ENCODE measurements at places on chromosomes 12 and 14.

DNA sequence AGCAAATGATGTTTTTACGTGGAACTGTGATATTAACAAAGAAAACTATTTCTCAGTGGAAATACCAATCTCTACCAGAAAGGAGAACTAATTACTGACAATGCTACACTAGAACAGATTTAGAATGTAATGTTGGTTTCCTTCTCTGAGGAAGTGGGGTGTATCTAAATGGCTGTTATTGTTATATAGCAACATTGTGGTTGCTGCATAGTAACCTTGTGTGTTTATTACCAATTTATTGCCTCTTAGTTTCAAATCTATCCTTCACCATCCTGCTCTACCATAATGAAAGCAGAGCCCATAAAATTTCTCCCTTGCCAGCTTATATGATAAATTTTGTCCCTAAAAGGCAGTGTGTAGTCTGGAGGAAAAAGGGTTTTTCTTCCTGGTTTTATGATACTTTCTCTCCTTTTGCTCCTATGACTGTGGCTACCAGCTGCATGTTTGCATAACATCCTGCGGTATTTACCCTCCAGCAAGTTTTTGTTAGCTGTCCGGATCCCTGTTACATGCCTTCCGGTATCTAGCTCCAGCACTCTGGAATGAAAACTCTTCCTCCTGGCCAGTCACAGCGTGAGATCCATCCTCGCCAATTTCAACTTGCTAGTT is 5.7 kb upstream of the KLRK1 start:
- no peak for DNase-seq

DNA sequence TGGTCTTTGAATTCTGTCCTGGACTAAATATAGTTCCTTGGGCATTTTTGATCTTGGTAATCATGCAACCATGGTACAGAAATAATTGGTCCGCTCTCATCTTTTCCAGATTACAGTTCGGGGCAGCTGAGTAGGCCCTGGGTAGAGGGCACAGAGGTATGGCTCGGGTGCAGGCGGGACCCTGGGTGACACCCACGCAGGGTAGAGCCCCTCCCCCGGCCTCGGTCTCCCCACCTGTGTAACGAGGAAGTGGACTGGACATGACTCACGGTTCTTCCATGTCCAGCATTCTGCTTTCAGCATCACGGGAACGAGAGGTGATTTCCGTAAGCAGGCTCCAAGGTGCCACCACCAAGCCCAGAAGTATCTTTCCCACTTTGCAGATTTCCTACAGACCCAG is 91.0 kb upstream of the DIO3 start:
- DNase-seq: no peak

DNA sequence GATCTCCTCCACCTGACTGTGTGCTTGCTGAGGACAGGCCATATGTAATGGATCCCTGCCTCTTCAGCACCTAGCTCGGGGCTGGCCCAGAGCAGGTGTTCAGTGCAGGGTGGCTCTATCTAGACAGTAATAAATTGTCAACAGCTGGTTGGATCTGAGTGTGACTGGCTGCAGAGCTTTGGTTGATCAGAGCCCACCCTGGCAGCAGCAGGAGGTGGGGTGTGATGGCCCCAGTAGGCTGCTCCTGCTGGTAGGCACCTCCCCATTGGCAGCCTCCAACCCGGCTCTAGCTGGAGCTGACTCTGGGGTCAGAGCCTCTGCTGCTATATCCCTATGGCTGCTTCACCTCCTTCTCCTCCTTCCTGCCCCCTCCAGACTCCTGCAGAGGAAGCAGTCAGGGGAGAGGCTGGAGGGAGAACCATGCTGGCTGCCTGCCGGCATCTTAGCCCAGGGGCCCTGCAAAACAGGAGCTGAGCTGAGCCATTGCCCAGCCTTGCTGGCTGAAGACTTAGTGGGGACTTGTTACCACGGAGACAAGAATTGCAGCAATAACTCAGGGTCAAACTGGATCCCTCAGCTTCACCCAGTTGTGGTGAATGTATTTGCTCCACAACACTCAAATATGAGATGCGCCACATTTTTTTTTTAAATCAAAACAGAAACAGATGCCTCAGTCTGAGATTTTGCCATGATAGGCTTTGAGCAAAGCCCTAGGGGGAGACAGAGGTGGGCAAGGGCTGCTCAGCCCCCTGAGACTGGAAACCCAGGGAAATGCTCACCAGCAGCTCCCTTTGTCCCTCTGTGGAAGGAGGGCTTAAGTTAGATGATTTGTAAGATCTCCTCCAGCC is 22.2 kb downstream of the TMEM63C start:
- no peak for DNase-seq

GRCh38 chr12:52214421-52214802 is 18.6 kb upstream of the KRT7 start:
- DNase-seq: no peak

DNA sequence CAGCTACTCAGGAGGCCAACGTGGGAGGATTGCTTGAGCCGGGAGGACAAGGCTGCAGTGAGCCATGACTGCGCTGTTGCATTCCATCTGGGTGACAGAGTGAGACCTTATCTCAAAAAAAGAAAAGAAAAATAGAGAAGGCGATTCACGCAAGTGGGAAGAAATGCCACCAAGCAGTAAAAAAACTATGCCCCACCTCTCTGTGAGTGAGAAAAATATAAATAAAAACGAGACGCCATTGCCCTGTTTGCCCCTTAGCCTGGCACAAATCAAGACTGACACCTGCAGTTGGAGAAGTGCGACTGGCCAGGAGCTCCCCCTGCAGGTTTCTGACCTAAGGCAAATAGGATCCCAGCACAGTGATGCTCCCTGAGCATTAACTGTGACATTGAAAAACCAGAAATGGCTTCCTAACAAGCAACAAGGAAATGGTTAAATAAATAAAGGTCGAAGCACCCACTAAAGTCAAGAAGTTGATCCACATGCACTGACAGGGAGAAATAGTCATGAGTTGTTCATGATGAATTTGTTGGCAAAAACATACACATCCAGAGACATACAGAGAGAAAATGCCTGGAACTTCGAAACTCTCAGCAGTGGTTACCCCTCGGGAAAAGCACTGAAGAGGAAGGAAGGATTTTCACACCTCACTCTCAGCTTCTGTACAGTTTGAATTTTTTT is 21.1 kb downstream of the GSC start:
- DNase-seq: no peak

GRCh38 chr14:61889914-61890351 is 127.7 kb downstream of the SNAPC1 start:
- peak; percentile 54 for DNase-seq

DNA sequence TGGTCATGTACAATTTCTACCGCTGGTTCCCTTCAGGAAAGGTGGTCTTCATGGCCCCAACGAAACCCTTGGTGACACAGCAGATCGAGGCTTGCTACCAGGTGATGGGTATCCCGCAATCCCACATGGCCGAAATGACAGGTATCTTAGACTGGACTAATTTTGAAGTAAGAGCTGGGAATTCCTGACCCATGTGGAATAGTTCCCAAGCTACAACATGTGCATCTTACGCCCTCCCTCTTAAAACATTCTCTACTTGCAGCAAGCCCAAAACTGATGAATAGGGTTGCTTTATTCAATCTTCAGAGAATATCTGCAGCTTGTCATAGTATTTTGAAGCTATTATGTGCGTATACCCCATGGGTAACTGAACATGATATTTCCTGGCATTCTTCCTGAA is 669 bp downstream of the FANCM start:
- no peak for DNase-seq

DNA sequence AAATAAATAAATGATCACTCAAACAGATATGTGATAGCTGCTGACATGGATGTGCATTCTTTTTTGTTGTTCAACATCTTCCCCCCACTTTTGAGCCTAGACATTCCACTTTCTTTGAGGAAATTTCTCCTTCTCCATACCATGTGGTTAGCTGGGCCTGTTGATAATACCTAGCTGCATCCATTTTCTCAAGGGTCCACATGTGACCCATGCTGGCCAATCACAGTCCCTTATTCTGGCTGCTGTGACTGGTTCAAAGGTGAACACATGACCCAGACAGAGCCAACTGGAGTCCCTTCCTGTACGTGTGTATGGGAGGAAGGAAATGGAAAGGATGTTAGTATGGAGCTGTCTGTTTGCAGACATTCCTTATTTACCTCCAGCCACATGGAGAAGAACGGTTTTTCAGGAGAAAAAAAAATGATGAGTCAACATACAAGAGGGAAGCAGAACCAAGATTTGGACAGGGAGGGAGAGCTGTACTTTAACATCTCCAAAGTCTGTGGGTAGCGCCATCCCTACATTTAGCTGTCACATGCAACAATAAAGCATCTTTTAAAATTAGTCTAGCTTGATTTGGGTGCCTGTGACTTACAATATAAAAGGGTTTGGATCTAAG is 391.7 kb upstream of the TBX3 start:
- no peak for DNase-seq

DNA sequence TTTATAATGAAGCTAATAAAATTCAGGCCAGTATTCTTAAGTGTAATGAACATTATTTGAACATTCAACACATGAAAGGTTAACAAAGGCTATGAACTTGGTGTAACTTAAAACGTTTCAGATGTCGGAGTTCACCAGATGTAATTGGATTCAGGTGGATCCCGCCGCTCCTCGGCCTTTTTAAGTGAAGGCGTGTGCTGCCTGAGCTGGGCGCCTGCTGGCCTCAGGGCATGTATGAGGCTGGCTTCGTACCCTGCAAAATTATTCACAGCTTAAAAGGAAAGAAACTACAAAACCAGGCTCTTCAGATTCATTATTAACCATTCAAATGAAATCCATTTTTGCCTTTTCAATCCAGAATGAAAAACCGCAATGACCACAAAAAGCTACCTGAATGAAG is 69.9 kb downstream of the WIF1 start:
- DNase-seq: no peak

DNA sequence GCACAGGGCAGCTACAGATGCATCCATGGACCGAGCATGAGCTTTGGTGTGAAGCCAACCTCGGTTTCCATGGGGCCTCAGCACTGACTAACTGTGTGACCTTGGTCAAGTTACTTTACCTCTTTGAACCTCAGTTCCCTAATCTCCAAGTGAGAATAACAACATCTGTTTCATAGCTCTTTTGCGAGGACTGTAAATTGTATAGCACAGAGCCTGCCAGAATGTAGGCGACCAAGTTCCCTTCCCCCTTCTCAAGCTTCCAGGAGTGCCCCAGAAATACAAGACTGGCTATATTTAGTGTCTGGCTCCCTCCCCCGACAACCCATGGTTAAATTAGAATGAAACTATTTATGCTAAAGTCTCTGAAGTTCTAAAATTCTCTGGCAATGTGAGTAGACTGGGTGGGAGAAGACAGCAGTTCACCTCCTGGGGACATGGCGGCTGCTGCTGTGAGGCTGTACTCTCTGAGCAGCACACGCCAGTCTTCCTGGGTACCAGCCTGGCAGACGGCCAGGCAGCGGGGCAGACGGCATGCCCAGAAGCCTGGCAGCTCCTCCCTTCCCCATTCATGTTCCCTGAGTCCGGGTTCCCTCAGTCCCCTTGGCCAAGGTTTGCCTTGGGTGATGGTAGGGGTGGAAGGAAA is 22.0 kb upstream of the TMED10 start:
- DNase-seq: no peak

DNA sequence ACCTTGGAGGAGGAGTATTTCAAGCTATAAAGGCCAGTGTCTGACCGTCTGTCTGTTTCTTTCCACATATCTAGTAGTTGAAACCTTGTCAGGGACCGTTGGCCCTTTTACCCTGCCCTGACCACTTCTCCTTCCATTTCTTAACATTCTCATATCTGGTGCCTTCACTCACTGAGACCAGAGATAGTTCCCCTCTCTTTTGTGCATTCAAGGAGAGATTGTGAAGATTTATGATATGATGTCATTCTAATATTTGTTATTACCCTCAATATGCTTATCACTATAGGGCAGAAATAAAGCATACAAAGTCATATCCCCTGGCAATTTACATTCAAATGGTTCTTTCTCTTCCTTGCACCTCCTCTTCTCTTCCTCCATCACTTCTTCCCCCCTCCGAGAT is 83.3 kb downstream of the PLXNC1 start:
- DNase-seq: no peak

DNA sequence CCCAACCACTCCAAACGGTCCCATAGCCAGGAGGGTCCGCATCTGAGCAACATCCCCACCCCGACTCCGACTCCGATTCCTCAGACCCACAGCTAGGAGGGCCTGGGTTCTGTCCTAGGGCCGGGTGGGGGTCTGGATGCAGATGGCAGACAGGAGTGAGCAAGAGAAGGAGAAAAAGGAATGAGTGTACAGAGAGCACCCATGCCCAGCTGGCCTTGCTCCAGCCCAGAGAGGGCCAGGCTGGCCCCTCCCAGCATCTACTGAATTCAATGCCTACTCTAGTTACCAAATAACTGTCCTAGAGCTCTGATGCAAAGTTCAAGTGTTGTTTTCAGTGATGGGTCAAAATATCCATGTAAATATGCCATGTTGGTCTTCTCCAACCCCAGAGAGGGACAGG is 40.8 kb downstream of the VDR start:
- no peak for DNase-seq

DNA sequence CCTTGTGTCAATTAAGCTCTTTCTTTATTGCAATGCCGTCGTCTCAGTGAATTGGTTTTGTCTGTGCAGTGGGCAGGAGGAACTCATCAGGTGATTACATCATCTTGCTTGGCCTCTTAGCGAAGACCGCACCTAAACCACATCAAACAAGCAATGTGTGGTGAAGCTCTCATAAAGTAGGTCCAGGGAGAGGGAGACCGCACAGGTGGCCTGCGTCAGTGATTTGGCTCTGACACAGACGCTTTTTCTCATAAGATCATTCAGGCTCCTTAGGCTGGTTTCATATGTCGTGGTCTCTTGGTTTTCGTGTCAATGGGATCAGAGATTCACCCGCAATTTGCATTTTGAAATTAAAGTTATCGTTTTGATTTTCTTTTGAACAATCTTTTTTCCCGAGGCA is 6.7 kb upstream of the TESC start:
- DNase-seq: no peak

- no peak for DNase-seq
Observed at GRCh38 chr14:68894802-68895703, 84.0 kb downstream of the ACTN1 start.

DNA sequence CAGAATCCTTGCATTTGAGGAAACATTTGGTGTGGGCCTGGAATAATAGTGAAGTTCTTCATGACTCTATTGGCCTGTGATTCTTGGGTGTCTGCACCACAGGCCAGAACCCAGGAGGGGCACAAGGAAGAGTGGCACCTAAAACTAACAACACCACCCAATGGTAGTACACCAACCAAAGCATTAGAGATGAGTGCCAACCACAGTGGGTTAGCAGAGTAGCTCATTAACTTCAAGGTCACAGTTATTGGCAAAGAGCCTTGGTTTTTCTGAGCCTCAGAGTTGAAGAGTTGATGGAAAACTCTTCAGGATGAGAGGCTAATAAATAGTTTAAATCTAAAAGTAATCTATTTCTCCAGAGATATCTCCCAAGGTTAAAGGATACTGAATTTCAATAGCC is 57.0 kb downstream of the HELB start:
- no peak for DNase-seq

GRCh38 chr12:7679251-7680045 is 13.7 kb upstream of the APOBEC1 start:
- no peak for DNase-seq

GRCh38 chr12:45725631-45726602 is 3.6 kb upstream of the ARID2 start:
- no peak for DNase-seq

GRCh38 chr12:44286336-44286735 is 450.5 kb downstream of the TMEM117 start:
- DNase-seq: no peak

- no peak for DNase-seq
Observed at GRCh38 chr14:22378181-22378580, 210.8 kb downstream of the DAD1 start.
